ENCODE measurements at places on chromosomes 16 and 17.

- no peak for DNase-seq
Measured at GRCh38 chr16:64540434-64540833, 581.4 kb downstream of the CDH11 start.

DNA sequence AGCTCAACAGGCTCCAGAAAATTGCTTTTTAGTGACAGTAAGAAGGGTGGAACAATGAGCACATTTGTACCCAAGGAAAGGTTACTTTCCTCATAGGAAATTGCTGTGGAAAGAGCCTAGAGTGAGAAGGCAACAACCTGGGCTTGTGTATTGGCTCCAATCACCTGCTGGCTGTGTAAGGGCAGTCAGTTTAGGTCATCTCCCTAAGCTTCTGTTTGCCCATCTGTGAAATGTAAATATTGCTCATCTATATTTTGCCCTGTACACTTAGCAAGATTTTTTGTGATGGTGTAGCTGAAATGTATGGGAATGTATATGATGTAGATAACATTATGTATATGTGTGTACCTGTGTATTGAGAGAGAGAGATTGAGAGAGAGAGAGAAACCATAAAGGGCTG lies 225.2 kb upstream of the MPHOSPH6 start:
- no peak for DNase-seq

DNA sequence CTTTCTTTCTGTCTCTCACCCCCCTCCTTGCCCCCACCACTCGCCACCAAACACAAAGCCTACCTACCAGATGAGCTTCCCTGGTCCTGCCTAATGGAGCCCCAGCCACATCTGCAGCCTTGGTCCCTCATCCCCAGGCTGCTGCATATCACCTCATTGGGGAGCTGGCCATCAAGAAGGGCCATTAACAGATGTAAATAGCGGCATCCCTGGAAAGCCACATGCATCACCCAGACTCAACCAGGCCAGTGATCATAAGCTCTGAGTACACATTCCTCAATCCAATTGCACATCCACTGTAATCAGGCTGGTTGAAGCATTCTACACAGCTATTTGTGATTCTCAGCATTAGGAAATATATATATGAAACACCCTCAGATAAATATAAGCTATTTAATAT lies 211.7 kb upstream of the C17orf78 start:
- DNase-seq, result no peak

- DNase-seq, result peak; percentile 93
Measured at GRCh38 chr17:2192367-2193057, 111.1 kb downstream of the SMG6 start.

- no peak for DNase-seq
Measured at GRCh38 chr16:68382296-68382718, 66.0 kb downstream of the SMPD3 start.

DNA sequence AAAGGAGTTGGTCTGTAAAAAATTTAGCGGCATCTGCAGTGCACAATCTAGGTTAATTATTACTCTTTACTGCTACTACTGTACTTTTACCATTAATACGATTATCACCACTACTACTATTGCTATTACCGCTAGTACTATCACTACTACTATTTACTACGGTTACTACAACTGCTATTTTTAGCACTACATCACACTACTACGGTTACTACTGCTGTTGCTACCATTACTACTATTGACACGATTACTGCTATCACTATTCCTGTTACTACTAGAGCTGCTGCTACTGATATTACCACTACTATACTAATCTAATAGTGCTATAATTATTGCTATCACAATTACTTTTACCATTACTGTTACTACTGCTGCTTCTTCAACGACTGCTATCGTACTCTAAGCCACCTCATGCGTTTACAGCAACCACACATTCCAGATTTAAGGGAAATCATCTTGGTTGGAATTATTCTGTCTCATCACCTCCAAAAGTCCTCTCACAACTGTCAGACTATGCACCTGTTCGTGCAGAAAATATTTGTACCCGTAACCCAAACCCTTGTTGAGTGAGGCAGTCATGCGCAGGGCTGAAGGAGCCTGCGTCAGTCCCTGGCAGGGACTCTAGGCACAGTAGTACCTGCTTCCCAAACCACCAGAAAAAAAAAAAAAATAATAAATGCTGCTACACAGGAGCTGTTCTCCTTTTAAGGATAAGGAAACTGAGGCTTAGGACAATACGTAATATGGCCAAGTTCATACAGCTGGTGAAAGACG lies 59.5 kb downstream of the MAF start:
- DNase-seq, result no peak

DNA sequence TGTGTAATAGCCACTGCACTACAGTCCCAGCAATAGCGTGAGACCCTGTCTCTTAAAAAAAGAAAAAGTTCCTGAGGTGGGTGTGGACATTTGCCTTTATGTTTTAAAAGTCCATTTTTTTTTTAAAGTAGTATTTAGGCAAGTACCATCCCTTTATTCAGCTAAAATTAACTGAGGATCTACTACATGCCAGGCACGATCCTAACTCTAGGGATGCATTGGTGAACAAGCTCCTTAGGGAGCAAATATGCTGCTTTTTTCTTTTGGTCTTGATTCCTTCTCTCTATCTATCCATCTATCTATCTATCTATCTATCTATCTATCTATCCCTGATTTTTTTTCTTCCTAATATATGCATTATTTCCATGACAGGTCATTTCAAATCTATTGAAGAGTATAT lies 44.7 kb downstream of the CMTM3 start:
- no peak for DNase-seq

- peak; percentile 43 for DNase-seq
Measured at GRCh38 chr16:12354296-12354833, 377.8 kb downstream of the SNX29 start.

- DNase-seq, result no peak
Measured at GRCh38 chr17:75652341-75652740, 14.6 kb downstream of the RECQL5 start.

DNA sequence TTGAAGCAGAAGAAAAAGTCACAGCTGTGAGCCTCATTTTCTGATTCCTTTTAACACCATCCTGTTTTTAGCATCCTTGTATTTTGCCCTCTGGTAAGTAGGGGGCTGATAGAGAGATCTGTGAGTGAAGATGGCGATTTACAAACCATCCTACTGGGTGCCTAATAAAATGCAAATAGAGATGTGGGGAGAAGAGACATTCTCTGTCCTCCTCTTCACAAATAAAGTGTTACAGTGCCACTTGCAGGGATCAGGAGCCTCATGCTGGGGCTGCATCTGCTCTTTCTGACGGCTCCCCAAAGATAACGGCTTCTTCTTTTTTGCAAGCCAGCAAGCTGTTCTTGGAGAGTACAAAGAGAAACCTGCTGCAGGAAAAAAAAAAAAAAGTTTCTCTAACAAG lies 418.6 kb downstream of the TOX3 start:
- no peak for DNase-seq

DNA sequence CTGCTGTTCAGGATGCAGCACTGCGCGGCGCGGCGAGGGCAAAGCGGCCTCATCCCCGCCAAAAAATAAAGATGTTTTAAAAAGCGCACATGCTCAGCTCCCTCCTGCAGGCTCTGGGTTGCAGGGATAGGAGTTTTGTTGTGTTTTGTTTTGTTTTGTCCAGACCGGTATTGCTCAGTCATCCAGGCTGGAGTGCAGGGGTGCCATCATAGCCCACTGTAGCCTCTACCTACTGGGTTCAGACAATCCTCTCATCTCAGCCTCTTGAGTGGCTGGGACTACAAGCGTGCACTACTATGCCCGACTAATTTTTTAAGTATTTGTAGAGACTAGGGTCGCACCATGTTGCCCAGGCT lies 636 bp downstream of the WWOX start:
- DNase-seq, result no peak

DNA sequence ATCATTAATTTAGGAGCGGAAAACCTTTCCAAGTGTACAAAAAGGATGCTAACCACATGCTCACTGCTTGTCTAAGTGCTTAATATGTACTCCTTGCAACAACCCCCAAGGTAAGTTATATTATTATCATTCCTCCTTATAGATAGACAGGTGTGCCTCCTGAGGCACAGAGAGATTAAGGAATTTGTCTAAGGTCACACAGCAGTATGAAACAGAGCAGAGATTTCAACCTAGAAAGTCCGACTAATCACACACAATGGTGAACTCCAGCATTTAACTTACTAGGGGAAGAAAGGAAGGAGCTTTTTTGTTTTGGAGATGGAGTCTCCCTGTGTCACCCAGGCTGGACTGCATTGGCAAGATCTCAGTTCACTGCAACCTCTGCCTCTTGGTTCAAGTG lies 37.0 kb upstream of the USP7 start:
- no peak for DNase-seq

DNA sequence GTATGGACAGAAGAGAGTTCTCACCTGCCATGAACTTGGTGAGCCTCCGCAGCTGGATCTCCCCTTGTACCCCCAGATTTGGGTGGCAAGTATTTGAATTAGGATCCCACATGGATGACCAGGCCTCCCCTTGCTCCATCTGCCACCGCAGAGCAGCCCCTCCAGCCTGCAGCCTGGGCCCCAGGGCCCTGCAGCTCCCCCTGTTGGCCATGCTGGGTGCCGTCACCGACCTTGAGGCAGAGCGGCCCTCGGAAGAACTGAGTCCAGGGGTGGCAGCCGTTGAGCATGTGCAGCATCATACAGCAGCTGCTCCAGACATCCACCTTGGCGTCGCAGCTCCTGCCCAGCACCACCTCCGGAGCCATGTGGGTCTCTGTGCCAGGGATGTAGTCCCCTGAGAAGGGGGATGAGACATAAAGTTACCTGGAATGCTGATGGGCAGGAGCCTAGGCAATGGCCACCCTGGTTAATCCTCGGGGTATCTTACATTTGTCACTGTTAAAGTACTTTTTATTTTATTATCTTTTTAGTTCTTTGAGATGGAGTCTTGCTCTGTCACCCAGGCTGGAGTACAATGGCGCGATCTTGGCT lies 9.0 kb upstream of the SPATA32 start:
- DNase-seq, result peak; percentile 13

DNA sequence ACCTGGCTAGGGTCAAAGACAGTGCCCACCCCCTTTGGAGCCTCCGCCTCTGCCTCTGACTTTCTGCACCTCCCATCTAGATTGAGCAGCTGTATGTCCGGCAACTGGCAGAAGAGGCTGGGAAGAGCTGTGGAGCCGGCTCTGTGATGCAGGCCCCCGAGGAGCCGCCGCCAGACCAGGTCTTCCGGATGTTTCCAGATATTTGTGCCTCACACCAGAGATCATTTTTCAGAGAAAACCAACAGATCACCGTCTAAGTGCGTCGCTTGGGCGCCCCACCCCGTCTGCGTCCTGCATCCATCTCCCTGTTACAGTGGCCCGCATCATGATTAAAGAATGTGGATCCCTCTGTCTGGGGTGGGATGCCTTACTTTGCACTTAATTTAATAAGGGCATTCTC lies 22.1 kb downstream of the IRF8 start:
- DNase-seq, result no peak

DNA sequence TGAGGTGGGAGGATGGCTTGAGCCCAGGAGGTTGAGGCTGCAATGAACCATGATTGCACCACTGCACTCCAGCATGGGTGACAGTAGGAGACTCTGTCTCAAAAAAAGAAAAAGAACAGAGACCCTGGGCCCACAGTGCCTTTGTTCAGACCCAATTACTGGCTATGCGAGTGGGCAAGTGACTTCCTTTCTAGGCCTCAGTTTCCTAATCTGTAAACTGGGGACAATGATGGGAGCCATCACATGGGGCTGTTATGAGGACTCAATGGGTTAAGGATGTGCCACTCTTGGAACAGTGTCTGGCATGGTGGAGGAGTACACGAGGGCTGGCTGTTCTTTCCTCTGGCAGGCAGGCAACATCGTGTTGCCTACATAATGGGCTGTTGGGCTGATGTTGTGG lies 47.3 kb upstream of the NDRG4 start:
- DNase-seq, result no peak

GRCh38 chr16:77393955-77394354 lies 40.9 kb downstream of the ADAMTS18 start:
- DNase-seq, result no peak

DNA sequence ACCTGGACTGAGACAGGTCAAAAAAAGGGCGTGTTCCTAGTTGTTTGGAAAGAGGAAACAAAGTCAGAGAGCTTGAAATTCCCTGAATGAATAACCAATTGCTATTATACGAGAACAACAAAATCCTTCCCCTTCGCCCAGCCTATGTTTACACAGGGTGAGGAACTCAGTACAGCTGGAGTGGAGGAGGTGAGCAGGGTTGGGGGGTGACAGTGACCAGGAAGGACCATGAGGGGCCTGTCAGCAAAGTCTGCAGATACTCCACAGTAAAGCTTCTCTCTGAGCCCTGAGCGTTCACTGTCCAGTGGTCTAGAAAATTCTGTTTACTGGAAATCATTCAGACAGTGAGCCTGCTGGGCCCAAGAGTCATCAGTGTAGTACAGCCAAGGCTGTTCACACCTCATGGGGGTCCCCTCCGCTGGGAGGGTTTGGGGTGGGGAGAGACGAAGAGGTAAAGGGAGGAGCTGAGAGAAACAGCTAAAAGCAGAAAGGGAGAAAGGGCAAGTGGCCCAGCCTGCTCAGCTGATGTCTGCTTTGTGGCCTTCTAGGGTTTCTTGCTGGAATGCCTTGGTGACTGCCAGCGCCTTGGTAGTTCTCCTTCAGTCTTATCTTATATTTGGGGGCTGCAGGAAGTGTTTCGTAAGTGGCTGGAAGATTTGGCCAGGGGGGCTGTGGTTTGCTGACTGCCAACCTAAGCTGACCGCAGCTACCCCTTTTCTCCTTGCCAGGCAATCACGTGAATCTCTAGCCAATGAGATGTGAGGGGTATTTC lies 5.7 kb downstream of the DUSP3 start:
- DNase-seq, result no peak

DNA sequence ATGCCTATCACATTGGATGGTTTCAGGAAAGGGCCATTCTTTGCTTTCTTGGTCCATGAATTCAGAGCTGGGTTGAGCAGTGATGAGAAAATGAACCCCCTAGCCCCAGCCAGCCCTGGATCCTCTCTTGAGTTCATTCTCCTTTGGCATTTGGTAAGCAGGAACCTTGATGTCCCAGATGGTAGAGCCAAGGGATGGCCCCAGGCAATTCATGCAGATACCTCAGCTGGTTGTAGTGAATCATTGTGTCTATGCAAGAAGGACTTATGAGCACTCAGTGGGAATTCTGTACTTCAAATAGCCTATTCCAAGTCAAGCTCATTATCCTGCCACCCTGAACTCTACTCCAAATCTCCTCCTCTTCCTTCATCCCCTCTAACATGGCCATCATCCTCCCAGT lies 412.7 kb downstream of the UTP18 start:
- DNase-seq, result no peak

DNA sequence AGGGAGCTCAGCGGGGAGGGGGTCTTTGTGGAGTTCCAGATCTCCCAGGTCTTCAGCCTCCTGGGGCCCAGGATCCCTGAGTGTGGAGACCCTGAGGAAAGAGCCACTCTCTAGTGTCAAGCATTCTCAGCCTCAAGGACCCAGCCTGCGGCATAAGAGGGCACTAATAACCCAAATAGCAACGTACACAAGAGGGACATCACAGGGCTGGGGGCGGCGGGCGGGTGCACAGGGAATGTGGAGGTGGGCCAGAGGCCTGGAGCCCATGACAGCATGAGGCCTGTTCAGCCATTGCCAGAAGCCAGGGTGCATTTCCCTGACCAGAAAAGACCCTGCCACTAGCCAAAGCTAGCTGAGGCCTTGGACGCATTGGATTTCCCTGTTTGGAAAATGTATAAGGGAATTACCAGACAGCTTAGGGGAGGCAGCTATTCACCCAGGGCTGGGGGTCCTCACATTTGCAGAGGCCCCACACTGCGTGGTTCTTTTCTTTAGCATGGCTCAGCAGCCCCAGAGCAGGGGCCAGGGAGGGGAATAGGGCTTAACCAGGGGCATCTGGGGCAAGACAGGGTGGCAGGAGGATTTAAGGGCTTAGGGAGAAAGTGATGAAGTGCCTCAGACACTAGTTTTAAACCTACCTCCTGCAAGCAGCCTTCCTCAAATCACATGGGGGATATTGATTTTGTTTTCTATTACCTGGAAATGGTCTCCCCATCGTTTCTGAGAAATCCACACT lies 13.5 kb upstream of the ALOX15B start:
- no peak for DNase-seq
